Activated CD4-positive, alpha-beta T cell treated with anti-CD3 and anti-CD28 coated beads, Interleukin-2, Interleukin-6, amounts not matched to agents 100 ng/mL and 50 ng/mL, durations not matched to agents 16 hours and 8 hours (primary cell): ENCODE measurements at places on chromosomes 6 and 20.

- no peak for DNase-seq
These were observed 32.8 kb upstream of the SSTR4 start for GRCh38 chr20:23002276-23002675.

GRCh38 chr6:26330859-26331217 is 34.2 kb upstream of the BTN3A2 start:
- DNase-seq, result no peak

DNA sequence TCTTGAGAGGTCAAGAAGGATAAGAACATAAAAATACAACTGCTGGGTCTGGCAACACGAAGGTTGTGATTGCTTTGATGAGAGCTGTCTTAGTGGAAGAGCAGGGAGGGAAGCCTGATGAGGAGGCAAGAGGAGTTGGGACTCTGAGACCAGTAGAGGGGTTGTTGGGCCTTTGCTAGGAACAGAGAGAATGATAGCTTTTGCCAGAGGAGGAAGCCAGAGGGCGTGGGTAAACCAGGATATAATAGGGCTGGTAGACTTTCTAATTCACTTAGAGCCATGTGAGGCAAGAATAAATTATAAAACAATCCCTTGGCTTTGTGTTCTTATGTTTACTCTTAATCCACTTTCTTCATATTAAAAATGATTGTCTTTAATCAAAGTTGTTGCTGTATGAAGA is 78.6 kb downstream of the RCAN2 start:
- DNase-seq, result no peak

DNA sequence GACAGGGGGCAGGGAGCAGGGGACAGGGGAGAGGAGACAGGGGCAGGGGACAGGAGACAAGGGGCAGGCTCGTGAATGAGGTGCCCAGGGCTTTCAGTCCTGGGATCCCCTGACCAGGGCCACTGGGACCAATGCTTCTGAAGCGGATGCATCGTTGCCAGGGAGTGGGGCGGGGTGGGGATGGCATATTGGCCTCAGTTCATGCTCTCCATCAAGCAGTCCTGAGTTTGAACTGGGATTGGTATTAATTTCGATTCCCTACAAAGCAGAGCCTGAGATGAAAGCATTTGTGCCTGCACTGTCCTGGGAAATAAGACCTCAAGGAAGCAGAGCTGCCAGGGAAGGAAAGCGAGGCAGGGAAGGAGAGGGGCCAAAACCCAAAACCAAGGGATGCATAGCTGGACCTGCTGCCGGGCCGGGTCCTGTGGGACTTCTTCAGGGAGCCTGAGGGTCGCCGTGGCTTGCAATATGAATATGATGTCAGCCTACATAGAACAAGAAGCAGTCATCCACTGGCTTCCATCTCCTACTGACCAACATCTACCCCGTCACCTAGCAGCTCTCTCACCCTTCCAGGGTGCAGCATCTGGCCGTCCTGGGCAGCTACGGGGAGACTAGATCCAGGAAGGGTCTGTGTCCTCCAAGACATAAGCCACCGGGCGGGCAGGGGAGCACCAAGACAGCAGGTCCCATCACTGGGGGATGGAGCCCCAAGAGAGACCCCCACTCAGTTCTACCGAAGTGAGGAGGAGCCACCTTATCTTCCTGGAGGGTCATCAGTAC is 233.3 kb downstream of the SYNDIG1 start:
- DNase-seq, result no peak

- no peak for DNase-seq
These were observed 113.8 kb downstream of the PRND start for GRCh38 chr20:4835244-4836177.

DNA sequence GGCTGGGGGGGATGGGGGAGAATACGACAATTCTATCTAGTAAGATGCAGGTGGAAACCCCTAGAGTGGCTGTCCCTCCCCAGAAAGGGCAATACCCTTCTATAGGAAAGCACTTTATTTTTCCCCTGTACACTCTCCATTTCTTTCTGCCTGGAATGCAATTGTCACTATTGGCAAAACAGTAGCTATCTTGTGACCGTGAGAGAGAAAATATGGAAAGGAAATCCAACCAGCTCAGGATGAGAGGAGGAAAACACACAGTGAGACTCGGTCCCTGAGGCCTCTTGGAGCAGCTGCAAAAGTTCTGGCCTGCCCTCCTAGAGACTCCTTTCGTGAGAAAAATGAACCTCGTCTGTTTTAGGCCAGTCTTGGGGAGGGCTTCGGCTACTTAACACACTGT is 43.4 kb downstream of the FAM50B start:
- DNase-seq, result no peak

GRCh38 chr20:33761698-33762250 is 30.0 kb downstream of the ZNF341 start:
- DNase-seq, result no peak

- DNase-seq, result no peak
These were observed 127.2 kb downstream of the ARID1B start for GRCh38 chr6:156904176-156904967.

GRCh38 chr6:17267566-17267965 is 13.6 kb upstream of the RBM24 start:
- no peak for DNase-seq

DNA sequence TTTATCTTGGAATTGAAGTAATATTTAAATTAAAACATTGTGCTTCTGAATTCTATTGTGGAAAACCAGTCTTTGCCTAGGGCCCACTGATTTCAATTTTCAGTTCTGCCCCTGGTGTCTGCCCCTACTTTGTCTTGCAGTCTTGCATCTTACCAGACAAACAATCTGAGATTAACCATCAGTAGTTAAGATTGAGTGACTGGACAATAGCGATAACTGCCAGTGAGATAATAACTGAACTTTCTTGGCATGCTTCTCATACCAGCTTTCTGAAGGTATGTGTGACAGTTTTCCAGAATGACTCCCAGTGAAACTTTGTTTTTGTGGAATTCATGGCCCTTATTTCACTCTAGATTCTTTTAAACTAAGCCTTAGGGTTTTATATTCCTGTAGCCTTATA is 53.5 kb downstream of the KCNQ5 start:
- no peak for DNase-seq

DNA sequence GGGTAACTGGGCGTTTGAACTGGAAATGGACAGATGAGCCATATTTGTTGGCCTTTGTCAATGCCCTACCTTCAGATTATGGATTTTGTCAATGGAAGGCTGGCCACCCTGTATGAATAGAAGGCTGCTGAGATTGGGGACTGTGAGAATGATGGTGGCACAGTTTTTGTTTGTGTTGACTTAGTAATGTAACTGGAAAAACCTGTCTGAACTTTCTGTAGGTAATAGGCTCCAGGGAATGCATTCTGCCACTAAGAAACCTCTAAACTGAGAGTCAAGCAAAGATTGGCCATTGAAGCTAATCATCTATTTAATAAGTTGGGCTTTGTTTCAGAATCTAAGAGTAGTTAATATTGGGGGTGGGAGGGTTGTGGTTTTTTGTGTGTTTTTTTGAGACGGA is 97.5 kb downstream of the FOXO3 start:
- DNase-seq, result no peak

- no peak for DNase-seq
These were observed 144.4 kb upstream of the SSTR4 start for GRCh38 chr20:22890594-22891300.

DNA sequence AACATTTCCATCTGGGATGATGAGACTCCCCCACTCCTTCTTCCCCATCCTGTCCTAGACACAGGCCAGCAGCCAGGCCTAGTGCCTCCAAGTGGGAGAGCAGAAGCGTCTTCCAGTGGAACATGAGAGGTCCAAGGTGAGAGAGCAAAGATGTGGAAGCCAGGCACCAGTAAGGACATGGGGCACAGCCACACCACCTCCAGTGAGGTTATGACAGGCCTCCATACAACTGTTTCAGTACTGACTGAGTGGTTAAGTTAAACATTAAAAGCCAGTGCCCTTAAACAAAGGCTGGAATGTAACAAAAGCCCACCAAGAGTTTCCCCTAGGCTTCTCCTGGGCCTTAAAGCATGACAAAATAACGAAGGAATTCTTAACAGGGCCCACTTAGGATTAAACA is 5.3 kb downstream of the ZBTB24 start:
- no peak for DNase-seq

DNA sequence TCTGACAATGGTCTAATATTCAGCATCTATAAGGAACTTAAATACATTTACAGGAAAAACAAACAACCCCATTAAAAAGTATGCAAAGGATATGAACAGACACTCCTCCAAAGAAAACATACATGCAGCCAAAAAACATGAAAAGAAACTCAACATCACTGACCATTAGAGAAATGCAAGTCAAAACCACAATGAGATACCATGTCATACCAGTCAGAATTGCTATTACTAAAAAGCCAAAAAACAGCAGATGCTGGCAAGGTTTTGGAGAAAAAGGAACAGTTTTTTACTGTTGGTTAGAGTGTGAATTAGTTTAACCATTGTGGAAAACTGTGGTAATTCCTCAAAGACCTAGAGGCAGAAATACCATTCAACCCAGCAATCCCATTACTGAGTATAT is 339.0 kb upstream of the ADGRB3 start:
- DNase-seq, result no peak

- no peak for DNase-seq
These were observed 453.6 kb upstream of the FLRT3 start for GRCh38 chr20:14790771-14791620.

DNA sequence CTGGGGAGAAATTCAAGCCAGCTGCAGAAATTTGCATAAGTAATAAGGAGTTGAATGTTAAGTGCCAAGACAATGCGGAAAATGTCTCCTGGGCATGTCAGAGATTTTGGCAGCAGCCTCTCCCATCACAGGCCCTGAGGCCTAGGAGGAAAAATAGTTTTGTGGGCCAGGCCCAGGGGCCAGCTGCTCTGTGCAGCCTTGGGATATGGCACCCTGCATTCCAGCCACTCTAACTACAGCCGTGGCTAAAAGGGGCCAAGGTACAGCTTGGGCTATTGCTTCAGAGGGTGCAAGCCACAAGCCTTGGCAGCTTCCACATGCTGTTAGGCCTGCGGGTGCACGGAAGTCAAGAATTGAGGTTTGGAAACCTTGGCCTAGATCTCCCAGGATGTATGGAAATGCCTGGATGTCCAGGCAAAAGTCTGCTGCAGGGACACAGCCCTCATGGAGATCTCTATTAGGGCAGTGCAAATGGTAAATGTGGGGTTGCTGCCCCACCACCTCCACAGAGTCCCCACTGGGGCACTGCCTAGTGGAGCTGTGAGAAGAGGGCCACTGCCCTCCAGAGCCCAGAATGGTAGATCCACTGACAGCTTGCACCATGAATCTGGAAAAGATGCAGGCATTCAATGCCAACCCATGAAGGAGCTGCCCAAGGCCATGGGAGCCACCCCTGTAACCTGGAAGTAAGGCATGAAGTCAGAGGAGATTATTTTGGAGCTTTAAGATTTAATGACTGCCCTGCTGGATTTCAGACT is 126.5 kb downstream of the DTNBP1 start:
- no peak for DNase-seq

GRCh38 chr20:58076405-58076804 is 152.0 kb downstream of the ANKRD60 start:
- no peak for DNase-seq

DNA sequence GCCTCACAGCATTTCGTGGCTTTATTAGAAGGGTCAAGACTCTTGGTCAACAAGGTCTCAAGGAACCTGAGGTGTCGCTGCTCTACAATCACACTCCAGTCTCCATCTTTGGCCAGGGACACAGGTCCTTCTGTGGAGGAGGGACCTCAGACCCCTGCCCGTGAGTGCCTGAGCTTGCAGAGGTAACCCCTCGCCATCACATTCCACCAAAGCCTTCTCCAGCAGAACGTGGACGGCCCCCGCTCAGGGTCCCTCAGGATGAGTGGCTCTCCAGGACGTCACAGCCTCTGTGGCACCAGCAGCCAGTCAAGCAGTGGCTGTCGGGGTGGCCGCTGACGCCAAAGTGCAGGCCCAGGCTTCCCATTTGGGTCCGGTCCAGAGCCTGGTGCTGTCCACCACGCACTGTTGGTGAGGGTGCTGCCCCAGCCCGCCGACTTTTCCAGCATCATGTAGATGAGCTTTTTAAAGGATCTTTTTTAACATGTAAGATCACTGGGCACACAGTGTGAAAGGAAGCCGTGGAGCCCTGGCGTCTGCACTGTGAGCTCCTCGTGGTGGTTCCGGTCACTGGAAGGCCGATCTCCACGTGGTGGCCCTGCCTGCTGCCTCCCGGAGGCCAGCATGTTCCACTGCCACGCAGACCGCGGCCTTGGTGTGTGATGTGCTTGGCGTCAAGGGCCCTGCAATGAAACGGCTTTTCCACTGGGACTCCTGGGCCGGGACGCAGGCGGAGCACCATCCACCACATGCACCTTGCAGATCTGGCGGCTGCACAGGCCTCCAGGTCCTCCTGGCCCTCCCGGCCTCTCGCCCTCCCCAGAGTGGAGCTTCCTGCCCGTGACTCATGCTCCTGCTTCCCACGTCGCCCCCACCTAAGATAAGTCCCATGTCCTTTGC is 8.3 kb upstream of the KIF25 start:
- no peak for DNase-seq

DNA sequence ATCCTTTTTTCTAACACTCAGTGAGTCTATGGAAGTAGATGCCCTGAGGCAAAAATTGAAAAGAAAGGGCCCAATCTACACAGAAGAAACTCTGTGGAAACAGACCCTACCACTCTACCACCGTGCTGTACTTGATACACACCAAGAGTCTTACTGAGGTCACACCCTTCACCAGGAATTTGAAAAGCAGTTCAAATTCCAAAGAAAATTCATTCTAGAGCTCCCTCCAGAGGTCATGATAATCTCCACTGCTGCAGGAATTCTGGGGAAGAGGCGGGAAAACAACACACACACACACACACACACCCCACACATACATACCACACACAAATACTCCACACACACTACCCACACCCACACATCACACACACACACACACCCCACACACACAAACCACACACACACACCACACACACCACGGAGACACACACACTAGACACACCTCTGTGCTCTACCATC is 336.8 kb downstream of the HDGFL1 start:
- DNase-seq, result no peak

DNA sequence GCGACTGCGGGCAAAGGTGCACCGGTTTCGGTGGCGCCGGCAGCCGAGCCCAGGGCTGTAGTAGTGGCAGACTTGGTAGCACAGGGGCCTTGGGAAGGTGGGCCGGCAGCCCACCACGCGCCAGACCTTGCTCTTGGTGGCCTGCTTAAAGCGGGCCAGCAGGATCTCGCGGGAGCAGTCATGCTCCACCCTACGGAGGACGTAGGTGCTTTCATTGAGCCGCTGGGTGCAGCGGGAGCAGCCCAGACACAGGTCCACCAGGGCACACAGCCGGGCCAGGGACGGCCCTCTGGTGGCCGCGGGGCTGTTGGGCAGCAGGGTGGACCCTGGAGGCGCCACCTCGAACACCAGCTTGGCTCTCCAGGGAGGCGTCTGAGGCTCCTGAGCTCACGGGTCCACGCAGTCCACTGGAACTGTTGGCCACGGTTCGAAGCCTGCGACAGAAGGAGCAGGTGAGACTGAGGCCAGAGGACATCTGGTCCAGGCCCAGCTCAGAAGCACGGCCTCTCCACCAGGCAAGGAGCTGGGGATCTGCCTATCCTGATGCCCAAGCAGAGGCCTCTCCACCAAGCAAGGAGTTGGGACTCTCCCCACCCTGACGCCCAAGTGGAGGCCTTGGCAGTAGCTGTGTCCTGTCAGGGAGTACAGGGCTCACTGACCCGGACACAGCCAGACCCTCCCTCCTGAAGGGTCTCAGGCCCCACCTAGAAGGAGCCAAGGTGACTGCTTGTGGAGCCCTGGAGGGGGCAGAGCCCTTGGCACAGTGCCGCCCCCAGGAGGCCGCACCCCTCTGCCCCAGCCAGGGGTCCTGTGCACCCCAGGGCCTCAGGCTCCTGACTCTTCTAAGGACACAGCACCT is 1.0 kb downstream of the HELZ2 start:
- no peak for DNase-seq

- no peak for DNase-seq
These were observed 11.7 kb downstream of the EPM2A start for GRCh38 chr6:145723646-145724045.
